ENCODE measurements at places on chromosomes 3 and 15.

DNA sequence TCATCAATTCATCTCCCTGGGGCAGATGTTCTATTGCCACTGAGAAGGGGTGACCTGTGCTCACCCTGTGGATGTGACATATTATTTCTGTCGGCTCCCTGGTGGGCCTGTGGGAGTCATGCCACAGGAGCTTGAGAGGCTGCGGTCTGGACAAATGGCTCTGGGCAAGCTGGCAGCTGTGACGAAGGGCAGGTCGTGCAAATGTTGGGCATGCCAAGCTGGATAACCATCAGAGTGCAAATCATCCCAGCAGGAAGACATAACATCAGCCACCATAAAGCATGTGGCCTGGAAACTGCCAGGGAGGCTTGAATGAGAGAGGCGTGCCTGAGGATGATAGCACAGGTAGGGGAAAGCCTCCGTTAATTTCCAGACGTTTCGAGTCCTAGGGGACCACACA, 45.3 kb upstream of the FAM3D start:
- no peak for DNase-seq

- DNase-seq = no peak
These were observed 315.8 kb upstream of the CCDC54 start for GRCh38 chr3:107061466-107061865.

DNA sequence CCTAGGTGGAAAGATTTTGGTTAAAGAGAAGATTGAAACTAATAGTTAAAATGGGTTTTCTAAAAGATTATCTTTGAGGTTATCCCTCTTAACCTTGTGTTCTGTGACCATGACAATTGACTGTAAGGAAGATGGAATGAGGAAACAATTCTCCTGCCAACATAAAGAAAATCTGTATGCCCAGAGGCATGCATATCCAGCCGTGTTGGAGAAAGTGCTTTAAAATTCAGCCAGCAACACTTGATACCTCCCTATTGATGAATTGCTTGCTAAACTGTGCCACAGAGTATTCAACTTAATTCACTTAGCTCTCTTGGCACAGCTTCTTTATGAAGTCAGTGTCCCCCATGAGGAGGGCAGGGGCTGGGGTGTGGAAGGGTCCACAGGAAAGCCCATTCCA, 203.5 kb downstream of the UBE2E2 start:
- DNase-seq = no peak

DNA sequence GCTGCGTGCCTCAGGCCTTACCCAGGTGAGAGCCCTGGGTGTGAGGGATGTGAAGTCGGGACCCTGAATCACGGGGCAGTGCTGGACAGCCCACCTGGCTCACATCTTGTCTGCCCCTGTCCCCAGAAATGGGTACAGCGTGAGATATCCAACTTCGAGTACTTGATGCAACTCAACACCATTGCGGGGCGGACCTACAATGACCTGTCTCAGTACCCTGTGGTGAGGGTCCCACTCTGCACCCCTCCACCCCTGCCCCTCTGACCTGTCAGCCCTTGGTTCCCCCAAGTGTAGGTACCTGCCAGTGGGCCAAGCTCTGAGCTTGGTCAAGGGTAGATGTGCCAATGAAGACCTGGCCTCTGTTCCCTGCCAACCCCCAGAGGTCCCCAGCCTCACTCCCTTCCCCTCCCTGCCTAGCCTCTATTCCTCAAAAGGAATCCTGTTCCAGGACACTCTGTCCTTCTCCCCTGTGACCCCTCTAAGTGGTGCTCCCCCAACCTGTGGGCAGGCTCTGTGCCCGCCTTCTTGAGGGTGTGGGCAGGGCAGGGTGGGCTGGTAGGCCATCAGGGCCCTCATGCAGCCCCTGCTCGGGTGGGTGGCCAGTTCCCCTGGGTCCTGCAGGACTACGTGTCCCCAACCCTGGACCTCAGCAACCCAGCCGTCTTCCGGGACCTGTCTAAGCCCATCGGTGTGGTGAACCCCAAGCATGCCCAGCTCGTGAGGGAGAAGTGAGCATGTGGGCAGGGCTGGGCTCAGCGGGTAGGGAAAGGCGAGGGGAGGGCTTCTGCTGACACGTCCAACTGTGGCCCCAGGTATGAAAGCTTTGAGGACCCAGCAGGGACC, 25.1 kb downstream of the NBEAL2 start:
- DNase-seq = no peak

GRCh38 chr3:44576613-44577012, 8.2 kb upstream of the ZNF660 start:
- no peak for DNase-seq

Data from activated CD4-positive, alpha-beta T cell treated with anti-CD3 and anti-CD28 coated beads, Interleukin-2, amount 50 U/mL, for 48 hours (primary cell).